CMK (cell line): ENCODE measurements at places on chromosomes 2 and 18.

DNA sequence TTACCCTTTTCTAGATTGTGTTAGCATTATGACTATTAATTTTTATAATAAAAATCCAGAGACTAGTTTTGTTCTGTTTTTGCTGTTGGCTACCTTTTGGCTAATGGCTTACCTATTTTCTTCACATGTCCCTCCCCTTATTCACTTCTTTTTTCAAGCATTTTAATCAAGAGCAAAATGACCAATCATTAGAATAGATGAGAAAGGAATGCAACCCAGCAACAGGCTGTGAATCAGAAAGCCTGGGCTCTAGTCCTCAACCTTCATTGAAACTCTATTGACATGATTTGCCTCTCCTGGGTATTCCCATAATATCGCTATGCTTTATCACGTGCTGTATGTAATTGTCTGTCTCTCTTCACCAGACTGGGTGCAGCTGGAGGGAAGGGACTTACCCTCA lies 370.1 kb downstream of the IRS1 start:
- no peak for DNase-seq

GRCh38 chr2:113175042-113175628 lies 1.4 kb downstream of the PSD4 start:
- no peak for DNase-seq

GRCh38 chr2:120845277-120845676 lies 109.6 kb downstream of the GLI2 start:
- no peak for DNase-seq

GRCh38 chr2:118686346-118686745 lies 161.1 kb downstream of the EN1 start:
- DNase-seq, result no peak

DNA sequence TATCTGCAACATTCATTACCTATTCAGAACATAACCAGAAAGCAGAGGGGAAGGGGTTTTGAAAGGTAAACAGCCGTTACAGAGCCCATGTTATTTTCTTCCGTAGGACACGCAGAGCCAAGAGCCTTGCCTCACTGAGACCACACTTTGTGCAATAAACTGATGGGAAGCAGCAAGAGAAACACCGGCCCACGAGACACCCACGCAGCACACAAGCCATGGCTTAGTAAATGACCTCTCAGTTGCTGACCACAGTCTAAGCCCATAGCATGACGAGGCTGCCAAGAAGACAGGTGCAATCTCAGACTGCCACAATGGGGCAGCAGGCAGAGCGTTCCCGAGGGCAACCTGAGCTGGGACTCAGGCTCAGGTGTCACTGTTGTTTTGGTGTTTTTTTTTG lies 59.6 kb downstream of the CABYR start:
- no peak for DNase-seq
